CD4-positive, alpha-beta T cell (primary cell): ENCODE measurements at places on chromosomes 12 and 14.

DNA sequence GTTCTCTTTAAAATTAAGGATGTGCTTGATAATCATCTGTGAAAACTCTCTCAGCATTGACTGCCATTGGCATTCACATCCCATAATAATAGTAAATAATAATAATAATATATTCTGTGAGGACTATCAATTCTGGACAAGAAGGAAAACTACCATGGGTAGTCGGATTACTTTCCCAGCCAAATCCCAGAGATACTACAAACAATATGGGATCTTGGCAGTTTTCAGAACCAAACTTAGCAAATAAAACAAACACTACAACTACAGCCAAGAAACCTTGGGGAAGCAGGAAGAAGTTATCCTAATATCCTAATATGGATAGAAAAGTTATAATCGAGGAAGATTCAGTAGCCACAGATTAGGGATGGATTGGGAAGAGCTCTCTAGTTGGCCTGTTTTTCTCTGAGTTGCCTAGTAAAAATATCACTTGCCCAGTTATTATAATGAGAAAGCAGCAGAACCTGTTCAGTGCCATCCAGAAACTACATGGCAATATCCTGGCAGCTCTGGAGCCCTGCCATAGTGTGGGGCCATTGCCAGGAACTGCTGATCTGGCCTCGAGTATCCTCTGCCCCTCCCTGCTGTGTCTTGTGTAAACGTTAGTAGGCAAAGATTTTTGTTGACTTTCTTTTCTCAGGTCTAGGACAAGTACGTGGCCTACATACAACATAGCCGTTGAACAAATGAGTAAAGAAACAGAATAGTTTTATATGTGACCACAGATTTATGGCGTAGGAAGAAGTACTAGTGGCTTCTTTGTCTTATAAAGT is 193.5 kb downstream of the SLC2A13 start:
- DNase-seq = no peak

DNA sequence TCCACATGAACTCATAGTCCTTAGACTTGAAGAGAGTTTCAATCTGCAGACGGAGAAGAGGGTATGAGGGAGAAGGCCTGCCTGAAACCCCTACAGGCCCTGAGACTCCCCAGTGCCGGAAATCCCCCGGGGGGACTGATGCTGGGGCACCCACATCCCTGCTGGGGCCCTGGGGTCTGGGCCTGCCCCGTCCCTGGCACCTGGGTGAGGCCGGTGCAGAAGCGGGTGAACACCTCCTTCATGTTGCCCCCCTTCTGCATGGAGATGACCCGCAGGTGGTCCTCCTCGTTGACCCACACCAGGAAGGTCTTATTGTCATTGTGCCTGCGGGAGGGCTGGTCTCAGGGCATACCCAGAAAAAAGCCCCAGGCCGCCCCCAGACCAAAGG is 2.4 kb downstream of the CKB start:
- DNase-seq = no peak

GRCh38 chr12:104460973-104461698 is 4.4 kb downstream of the CHST11 start:
- DNase-seq = no peak

DNA sequence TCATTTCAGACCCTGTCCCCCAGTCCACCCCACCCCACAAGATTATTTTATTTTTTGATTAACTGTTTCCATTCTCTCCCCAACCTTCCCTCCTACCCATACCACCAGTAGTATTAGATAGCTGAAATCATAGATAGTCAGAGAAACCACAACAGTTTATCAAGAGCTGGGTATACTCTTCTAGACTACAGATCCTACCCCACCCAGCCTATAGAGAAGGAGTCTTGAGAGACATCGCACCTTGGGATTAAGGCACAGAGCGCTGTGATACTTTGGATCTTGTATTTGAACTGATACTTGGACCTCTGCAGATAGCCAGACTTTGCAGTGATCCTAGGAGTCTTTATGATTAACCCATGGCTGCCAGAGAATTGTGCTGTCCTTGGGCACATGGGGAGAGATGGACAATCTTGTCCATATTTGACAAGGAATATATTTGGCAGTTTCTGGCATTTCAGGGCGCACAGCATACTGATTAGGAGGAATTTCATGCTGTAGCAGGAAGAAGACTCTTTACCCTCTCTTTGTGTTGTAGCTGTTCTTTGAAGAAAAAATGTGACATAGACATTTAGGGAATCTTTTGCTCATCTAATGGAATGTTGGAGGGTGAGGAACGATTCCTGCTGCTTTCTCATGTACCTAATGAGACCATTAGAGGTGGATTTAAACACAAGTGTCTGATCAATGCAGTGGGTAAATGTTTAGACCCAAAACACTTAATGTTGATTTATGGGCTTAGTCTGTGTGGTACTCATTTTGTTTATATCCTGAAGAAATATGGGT is 982 bp downstream of the RBMS2 start:
- DNase-seq = no peak

GRCh38 chr12:13870255-13870654 is 111.1 kb downstream of the GRIN2B start:
- no peak for DNase-seq
